H1 (cell line): ENCODE measurements at places on chromosomes 5 and 9.

DNA sequence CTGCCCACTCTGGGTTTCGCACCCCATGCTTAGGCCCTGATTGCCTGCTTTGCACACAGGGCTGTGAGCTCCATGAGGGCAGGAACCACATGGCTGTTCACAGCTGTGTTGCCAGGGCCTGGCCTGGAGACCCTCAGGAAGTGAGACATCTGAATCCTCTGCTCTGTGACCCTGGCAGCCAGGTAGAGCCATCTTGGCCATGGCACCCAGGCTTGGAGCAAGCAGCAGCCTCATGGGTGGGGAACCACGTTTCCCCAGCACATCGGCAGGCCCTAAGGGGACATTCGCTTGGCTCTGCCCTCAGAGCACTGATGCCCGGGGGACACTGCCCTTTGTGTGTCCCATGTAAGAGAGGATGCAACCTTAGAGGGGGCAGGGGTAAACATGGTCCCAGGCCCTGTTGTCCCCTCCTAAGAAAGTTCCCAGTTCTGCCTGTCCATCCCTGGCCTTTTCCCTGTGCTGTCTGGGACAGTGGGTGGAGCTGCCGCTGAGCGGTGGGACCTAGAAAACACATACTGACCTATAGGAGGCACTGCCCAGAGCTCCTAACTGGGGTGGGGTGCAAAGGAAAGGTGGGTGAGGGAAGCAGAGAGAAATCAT is 144.1 kb upstream of the IER5L start:
- H3K4me3 ChIP-seq = no peak overlapping the region
- H3K27ac ChIP-seq = no peak overlapping the region
- H3K4me1 ChIP-seq = peaks cover 6% of the 10 kb centered on the region
- no peaks in the 10 kb centered on the region for H3K27me3 ChIP-seq

DNA sequence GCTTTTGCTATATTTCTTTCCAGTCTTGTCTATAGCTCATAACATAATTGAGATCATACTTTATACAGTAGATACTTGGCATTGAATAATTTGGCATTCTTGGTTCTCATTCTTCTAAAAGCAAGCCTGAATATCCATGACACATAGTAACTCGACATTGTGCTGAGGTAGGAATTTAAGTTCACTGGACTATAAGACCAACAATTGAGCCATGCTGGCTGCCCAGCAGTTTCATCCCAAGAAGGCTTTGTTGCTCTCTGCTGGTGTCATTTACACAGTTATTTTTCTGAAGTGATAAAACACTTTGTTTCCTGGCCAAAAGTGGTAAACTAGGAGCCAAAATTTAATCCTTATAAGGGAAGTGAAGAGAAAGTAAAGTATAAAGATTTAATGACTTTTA is 192.0 kb downstream of the ADAMTSL1 start:
- no peaks in the 10 kb centered on the region for H3K4me1 ChIP-seq
- H3K27ac ChIP-seq = no peak overlapping the region
- H3K4me3 ChIP-seq = no peak overlapping the region

GRCh38 chr5:148938522-148938882 is 112.1 kb downstream of the ADRB2 start:
- H3K4me1 ChIP-seq = no peaks in the 10 kb centered on the region
- DNase-seq = peak; percentile 4
- no peak overlapping the region for H3K4me3 ChIP-seq
- no peaks in the 10 kb centered on the region for H3K36me3 ChIP-seq
- no peak overlapping the region for H3K27ac ChIP-seq

DNA sequence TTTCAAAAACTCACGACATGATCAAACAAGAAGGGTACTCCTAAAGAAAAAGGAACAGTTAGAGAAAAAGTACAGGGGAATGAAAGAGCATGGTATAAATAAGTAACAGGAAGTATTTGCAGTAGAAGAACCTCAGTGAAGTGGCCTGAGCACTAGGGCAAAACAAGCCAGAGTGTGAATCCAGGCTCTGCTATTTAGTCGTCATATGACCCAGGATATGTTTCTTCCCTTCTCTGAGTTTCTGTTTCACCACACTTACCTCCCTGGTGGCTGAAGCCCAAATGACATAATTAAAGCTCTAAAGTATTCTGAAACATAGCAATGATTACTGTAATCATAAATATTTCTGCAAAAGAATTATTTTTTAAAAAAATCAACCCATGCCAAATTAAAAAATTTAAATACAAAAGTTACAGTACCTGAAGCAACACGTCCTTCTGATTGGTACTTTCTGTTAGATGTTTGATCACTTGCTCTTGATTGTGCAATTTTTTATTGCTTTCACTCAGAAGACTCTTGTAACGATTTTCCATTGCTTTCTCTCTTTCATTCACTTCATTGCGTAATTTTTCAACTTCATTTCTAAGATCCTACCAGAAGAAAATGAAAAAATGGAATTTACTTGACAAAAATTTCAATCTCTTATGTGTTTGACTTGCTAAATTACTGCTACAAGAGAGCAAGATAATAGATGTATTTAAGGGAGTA is 88.9 kb downstream of the CDK5RAP2 start:
- DNase-seq = no peak
- H3K27me3 ChIP-seq = no peaks in the 10 kb centered on the region
- peaks cover 20% of the 10 kb centered on the region for H3K36me3 ChIP-seq
- H3K27ac ChIP-seq = no peak overlapping the region

- H3K27ac ChIP-seq = no peak overlapping the region
- no peak overlapping the region for H3K4me3 ChIP-seq
- no peaks in the 10 kb centered on the region for H3K36me3 ChIP-seq
- no peaks in the 10 kb centered on the region for H3K27me3 ChIP-seq
- no peaks in the 10 kb centered on the region for H3K4me1 ChIP-seq
- DNase-seq = no peak
Measured at GRCh38 chr5:137758121-137758520, 4.0 kb upstream of the HNRNPA0 start.

DNA sequence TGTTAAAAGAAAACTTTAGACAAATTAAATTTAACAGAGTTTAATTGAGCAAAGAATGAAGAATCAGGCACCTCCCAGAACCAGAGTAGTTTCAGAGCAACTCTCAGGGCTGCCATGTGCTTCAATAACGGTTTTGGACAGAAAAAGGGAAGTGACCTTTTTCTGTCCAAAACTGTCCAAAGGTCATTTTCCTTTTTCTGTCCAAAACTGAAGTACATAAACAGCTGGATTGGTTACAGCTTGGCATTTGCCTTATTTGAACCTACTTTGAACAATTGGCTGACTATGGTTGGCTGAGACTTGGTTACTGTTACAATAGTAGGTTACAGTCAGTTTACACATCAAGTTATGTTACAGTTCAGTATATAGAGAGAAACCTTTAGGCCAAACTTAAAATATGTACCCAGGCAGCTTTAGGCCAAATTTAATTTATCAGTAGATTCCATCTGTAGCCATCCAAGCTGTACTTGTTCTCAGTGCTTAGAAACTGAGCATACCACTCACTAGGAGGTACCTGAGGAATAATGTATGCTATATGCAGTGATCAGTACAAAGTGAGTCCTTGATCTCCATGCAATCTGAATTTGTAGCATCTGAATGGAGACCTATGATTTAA is 44.0 kb downstream of the C9orf85 start:
- H3K27ac ChIP-seq = no peak overlapping the region
- H3K4me1 ChIP-seq = no peaks in the 10 kb centered on the region; the same call in 1 of the 2 replicates
- H3K4me3 ChIP-seq = no peak overlapping the region
- H3K36me3 ChIP-seq = no peaks in the 10 kb centered on the region
- H3K27me3 ChIP-seq = no peaks in the 10 kb centered on the region
- DNase-seq = no peak

DNA sequence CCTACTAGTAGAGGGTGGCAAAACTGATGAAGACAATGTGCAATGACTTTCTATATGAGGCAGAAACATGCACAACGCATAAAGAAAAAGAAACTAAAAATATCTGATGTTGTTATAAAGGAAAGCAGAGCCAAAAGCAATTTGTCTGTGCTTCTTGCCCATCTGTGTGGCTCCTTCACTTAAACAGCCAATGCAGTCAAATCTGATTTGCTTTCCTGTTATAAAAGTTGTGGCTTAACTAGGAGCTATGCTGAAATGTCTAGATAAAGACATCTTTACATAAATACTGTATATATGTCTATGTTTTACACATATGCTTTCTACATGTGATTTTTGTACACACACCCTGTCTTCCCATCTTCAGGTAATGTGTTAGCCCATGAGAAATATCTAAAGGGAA is 508.2 kb downstream of the CETN3 start:
- no peaks in the 10 kb centered on the region for H3K4me1 ChIP-seq
- H3K36me3 ChIP-seq = no peaks in the 10 kb centered on the region
- no peak overlapping the region for H3K27ac ChIP-seq
- no peaks in the 10 kb centered on the region for H3K27me3 ChIP-seq
- no peak for DNase-seq
- no peak overlapping the region for H3K4me3 ChIP-seq

DNA sequence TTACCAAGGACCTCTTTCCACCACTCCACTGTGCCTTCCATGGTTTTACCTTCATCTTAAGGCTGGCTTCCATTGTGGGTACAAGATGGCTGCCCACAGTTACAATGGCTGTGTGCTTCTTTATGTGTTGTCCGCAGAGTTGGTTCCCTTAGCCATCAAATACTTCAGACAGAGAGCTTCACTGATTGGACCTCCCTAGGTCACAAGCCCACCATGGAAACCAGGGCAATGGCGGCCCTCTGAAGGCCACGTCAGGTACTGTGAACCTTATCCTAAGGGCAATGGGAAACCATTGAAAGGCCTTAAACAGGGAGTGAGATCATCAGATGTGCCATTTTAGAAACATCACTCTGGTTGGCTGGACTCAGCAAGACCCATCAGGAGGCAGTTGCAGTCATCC is 2.9 kb upstream of the ARHGEF39 start:
- DNase-seq = no peak
- no peak overlapping the region for H3K4me3 ChIP-seq
- no peaks in the 10 kb centered on the region for H3K27me3 ChIP-seq
- no peaks in the 10 kb centered on the region for H3K4me1 ChIP-seq
- peaks cover 4% of the 10 kb centered on the region; the same call in 1 of the 2 replicates for H3K36me3 ChIP-seq

DNA sequence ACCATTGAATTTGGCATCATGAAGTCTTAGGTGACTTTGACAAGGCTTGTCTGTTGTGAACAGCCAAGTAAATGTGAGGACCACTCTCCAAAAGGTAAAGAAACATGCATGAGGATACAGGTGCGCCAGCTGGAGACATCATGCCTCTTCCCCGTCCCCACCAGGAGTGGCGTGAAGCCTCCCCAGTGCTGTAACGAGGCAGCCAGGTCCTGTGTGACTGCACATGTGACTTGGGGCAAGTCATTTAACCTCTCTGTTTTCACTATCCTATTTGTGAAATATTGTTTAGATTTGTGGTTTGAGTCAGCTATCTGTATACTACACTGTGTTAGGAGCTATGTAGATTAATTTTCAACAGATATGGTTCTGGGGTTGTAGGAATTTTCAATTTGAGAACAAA is 65.0 kb downstream of the DOCK8 start:
- no peaks in the 10 kb centered on the region for H3K27me3 ChIP-seq
- no peaks in the 10 kb centered on the region for H3K36me3 ChIP-seq
- H3K4me3 ChIP-seq = no peak overlapping the region
- no peak for DNase-seq
- H3K4me1 ChIP-seq = no peaks in the 10 kb centered on the region

GRCh38 chr9:33943389-33943788 is 105.3 kb downstream of the UBAP2 start:
- DNase-seq = no peak
- H3K27me3 ChIP-seq = no peaks in the 10 kb centered on the region
- H3K27ac ChIP-seq = no peak overlapping the region
- H3K4me3 ChIP-seq = no peak overlapping the region

DNA sequence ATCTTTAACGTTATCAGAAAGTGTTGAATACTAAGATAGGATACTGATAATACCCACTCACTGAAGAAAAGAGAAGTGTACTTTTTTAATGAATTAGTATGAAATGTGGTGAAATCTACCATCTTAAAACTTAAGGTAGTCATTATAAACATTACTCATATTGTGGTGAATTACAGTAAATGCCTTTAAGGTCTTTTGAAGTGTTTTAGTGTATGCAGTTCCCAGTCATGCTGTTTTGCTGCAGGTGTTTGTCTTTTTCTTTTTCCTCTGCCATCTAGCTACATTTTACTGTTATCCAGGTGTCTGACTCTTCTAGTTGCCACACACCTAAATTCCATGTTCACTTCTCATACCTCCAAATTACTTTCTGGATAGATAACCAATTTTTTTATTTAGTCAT is 72.6 kb downstream of the ERMP1 start:
- H3K27ac ChIP-seq = no peak overlapping the region
- H3K36me3 ChIP-seq = no peaks in the 10 kb centered on the region
- H3K4me3 ChIP-seq = no peak overlapping the region
- no peaks in the 10 kb centered on the region for H3K4me1 ChIP-seq

- H3K4me3 ChIP-seq = no peak overlapping the region
- no peaks in the 10 kb centered on the region for H3K27me3 ChIP-seq
- peaks cover 4% of the 10 kb centered on the region for H3K4me1 ChIP-seq
Measured at GRCh38 chr9:105385381-105385985, 62.4 kb upstream of the FSD1L start.

GRCh38 chr9:120735415-120736126 is 21.3 kb upstream of the MEGF9 start:
- no peak overlapping the region for H3K4me3 ChIP-seq
- no peaks in the 10 kb centered on the region for H3K27me3 ChIP-seq
- no peak overlapping the region for H3K27ac ChIP-seq
- no peaks in the 10 kb centered on the region for H3K4me1 ChIP-seq

DNA sequence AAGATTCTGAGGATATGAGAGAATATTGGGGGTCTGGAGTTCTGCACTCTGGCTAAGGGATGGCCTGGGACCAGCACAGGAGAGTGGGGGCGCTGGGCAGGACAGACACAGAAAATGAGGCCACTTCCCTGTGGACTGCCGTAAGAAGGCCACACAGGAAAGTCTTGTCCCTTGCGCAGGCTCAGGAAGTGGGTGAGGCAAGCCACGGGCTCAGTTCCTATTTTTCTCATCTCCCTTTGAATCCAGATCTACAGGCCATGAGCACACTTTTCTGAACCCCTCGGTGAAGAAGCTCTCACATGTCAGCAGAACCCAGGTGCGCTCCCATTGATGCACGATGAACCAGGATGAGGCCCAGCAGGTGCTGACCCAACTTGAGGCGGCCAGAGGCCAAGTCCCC is 207.4 kb downstream of the AGTPBP1 start:
- no peak overlapping the region for H3K4me3 ChIP-seq
- DNase-seq = no peak
- no peak overlapping the region for H3K27ac ChIP-seq
- H3K4me1 ChIP-seq = no peaks in the 10 kb centered on the region

- no peaks in the 10 kb centered on the region for H3K27me3 ChIP-seq
- H3K27ac ChIP-seq = no peak overlapping the region
- no peak overlapping the region for H3K4me3 ChIP-seq
- H3K36me3 ChIP-seq = no peaks in the 10 kb centered on the region
- DNase-seq = no peak
- H3K4me1 ChIP-seq = no peaks in the 10 kb centered on the region
Measured at GRCh38 chr5:77015938-77016569, 14.2 kb upstream of the AGGF1 start.

GRCh38 chr5:143101725-143102386 is 301.6 kb downstream of the NR3C1 start:
- no peak overlapping the region for H3K27ac ChIP-seq
- no peaks in the 10 kb centered on the region for H3K4me1 ChIP-seq
- DNase-seq = no peak
- no peak overlapping the region for H3K4me3 ChIP-seq
- no peaks in the 10 kb centered on the region for H3K27me3 ChIP-seq
